ENCODE measurements at places on chromosomes 13 and 19.

- DNase-seq = peak; percentile 59
Measured at GRCh38 chr19:40523322-40524047, 53.2 kb upstream of the SHKBP1 start.

DNA sequence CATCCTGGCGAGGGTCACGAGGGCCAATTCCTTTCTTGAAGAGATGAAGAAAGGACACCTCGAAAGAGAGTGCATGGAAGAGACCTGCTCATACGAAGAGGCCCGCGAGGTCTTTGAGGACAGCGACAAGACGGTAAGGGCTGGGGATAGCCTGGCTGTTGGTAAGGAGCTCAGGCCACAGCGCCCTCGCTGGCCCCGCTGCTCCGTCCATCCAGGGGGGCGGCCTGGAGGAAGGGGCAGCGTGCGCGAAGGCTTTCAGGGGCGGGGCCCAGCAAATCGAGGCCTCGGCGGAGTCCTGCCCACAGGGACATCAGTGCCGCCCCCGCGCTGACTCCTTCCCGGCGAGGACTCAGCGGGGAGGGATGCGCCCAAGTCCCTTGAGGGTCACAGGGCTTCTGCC is 6.9 kb downstream of the F10 start:
- DNase-seq = no peak

- DNase-seq = no peak
Measured at GRCh38 chr19:37403403-37403802, 32.5 kb downstream of the ZNF527 start.

GRCh38 chr13:110272227-110272626 is 34.7 kb downstream of the COL4A1 start:
- DNase-seq = no peak

- no peak for DNase-seq
Measured at GRCh38 chr13:19158006-19158405, 23.6 kb downstream of the TUBA3C start.

DNA sequence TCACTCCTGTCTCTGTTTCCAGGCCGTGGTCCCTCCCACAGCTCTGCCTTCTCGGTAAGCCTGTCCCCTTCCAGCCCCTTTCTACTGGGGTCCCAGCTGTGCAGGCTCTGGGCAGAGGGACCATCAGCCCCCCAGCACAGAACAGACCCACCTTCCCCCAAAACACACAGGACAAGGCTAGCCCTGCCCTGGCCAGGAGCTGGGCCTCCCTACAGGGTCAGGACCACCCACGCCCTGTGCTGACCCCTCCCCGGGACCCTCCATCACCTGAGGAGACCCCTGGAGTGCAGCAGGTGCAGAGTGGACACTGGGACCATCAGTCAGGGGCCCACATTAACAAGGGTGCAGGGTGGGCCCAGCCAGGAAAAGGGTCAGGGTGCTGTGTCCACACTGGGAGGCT is 13.9 kb downstream of the CEACAM3 start:
- DNase-seq = no peak

DNA sequence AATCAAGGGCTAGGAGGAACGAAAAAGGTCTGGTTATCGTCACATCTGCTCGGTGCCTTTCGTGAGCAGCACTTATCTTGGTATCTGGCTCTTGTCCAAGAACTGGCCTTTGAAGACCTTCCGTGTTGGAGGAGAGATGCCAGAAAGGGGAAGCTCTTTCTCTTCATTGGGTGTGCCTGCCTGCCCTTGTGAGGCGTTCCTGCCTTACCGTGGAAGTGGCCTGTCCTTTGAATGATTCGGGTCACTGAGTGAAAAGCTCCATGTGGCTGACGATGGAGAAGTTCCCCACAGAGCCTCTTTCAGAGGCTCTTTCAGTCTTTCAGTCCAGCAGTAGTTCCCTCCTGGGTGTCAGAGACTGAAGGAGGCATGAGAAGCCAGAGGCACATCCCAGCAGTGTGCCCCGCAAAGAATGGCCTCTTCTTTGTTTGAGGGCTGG is 121.5 kb upstream of the SLC10A2 start:
- no peak for DNase-seq

Measured in iris pigment epithelial cell (primary cell).